ENCODE measurements at places on chromosomes 7 and 10. TPM values are rescaled to one million over a fixed set of nuclear protein-coding genes. Genes with fewer than 3 reads are reported as not detected.

DNA sequence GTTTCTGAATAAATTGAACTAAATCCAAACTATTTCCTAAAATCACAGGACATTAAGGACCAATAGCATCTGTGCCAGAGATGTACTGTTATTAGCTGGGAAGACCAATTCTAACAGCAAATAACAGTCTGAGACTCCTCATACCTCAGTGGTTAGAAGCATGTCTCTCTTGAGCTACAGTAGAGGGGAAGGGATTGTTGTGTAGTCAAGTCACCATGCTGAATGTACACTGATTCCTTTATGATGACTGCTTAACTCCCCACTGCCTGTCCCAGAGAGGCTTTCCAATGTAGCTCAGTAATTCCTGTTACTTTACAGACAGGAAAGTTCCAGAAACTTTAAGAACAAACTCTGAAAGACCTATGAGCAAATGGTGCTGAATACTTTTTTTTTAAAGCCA is 13.9 kb downstream of the MEST start:
- H3K36me3 ChIP-seq, result peaks cover 10% of the 10 kb centered on the region
- no peaks in the 10 kb centered on the region for H3K27me3 ChIP-seq
- H3K4me3 ChIP-seq, result no peak overlapping the region
- no peak for DNase-seq

DNA sequence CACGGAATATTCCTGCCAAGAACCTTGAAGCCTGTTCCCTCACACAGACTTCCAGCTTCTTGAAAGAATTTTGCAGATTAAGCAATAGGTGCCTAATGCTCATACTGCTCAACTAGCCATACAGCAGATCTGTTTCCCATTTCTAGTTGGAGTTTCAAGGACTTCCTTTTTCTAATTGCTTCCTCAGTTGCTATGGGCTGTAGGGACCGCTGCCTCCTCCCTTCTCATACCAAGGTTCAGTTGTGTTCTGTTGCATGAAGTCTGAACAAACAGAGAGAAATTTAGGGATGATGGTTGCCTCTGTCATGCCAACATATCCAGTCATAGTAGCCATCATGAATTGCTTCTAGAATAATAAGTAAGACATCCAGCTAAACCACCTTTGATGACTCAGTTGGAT is 6.8 kb downstream of the ITGA8 start:
- no peak overlapping the region for H3K4me3 ChIP-seq
- peaks cover 39% of the 10 kb centered on the region for H3K27me3 ChIP-seq
- no peaks in the 10 kb centered on the region for H3K4me1 ChIP-seq
- DNase-seq, result no peak

LOXL4 gene
- not detected for total RNA-seq

SLC25A28 gene
- total RNA-seq, result 65.5 TPM

CDH23 gene
- 8.1 TPM for total RNA-seq

CYP3A7 gene
- total RNA-seq, result not detected

DNA sequence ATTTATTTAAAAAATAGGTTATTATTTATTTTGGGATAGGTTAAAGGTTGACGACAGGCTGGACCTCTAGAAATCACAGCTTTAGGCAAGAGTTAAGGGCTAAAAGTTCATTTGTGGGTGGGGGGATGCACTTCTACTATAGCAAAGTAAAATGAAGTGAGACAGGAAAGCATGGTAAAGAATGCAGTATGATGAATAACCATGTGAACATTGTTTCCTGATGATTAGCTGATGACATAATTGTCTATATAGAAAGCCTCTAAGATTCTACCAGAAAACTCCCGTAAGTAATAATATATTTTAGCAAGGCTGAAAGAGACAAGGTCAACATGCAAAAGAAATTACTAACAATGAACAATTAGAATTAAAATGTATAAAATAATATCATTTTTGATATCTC is 25.7 kb upstream of the PRSS37 start:
- no peaks in the 10 kb centered on the region for H3K27me3 ChIP-seq
- H3K4me1 ChIP-seq, result no peaks in the 10 kb centered on the region
- no peak overlapping the region for H3K27ac ChIP-seq

TMEM196 gene
- not detected for total RNA-seq

- no peaks in the 10 kb centered on the region for H3K36me3 ChIP-seq
- peaks cover 28% of the 10 kb centered on the region for H3K4me1 ChIP-seq
- H3K27me3 ChIP-seq, result no peaks in the 10 kb centered on the region
- peak overlapping the region; percentile 8 for H3K27ac ChIP-seq
Measured at GRCh38 chr7:149245244-149245643, 5.8 kb downstream of the ZNF212 start.

DNA sequence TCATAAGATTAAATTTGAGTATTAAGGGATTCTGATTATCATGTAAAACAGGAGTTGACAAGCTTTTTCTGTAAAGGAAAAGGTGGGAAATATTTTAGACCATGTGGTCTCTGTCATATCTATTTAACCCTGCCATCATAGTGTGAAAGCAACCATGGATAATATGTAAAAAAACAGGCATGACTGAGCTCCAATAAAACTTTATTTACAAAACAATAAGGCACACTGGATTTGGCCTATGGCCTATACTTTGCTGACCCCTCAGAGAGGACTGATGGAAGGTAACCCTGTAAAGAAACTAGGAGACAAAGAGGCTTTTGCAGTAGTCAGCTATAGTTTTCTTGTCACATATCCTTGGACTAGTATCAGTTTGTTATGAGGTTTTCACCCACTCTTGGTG is 130.5 kb upstream of the CDK13 start:
- peaks cover 66% of the 10 kb centered on the region for H3K27me3 ChIP-seq
- DNase-seq, result no peak
- H3K27ac ChIP-seq, result no peak overlapping the region
- no peaks in the 10 kb centered on the region for H3K36me3 ChIP-seq
- no peak overlapping the region for H3K4me3 ChIP-seq

Measured in T-helper 17 cell (primary cell).